Endodermal cell (in vitro differentiated cells): ENCODE measurements at places on chromosomes 4 and X.

DNA sequence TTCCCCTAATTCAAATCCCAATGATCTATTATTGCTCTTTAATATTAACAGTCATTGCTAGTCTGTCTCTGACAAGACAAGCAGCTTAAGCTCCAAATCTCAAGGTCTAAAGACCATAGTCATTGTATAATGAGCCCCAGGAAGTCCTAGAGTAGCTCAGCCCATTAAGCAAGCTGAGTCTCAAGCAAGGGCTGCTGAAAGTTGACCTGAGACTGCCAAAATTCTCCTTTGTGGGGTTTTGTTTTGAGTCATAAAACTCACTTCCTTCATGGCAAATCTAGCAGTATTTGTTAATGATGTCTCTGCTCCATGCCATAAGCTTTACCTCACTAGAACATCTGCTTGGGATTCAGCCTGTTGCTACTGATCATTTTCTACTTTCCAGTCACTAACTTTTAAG is 313.2 kb downstream of the ANTXR2 start:
- no peak for DNase-seq

- DNase-seq: no peak
Observed at GRCh38 chr4:38870098-38870808, 2.6 kb downstream of the FAM114A1 start.

DNA sequence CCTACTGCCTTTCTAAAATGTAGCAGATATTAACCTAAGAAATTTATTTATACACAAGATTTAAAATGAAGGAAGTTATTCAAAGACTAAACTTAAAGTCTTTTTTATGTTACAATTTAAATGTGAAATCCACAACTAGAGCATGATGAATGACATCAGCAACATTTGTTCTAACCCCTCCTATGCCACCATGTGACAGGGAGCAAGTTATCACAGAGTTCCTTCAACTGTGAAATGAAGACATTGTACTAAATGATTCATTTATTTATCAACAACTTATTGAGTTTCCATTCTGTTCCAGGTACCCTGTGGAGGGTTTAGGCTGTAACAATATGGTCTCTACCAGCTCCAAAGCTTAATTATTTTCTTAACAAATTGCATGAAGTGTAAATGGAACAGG is 76.9 kb downstream of the SLC39A8 start:
- no peak for DNase-seq

GRCh38 chrX:68147848-68148247 is 285.4 kb downstream of the OPHN1 start:
- no peak for DNase-seq

DNA sequence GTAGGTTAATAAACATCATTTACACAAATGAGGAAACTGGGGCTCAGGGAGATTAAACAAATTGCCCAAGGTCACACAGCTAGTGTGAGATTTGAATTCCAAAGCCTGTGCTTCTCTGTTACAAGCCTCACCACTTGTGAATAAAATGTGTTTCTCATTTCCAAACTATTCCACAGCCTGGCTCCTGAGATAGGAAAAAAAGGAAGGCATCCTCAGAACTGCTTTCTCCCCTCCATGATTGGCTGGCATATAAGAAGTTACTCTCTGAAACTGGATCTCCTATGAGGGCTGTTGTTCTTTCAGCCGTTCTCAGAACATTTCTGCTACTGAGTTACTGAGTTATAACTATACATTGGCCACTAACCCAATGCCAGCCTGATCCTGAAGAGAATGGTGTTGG is 237.9 kb downstream of the MAML3 start:
- DNase-seq: no peak
